NCI-H187 treated with DMSO at 0.1 percent for 48 hours (cell line): ENCODE measurements at places on chromosomes 7 and 10.

DNA sequence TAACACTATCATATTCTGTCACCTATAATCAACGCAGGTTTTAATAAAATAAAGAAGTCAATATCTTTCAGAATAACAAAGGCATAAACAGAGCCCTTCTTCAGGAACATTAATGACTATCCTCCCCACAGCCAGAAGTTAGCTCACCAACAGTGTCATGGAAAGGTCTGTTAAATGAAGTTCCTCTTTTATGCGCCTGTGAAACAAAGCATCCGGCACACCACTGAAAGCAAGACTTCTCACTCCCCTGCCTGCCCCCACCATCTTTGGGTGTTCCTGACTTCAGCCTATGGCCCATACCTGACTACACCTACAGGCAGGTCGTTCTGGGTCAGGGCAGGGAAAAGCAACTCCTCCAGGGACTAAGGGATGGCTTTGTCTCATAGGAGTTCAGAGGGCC, 205.4 kb downstream of the FANK1 start:
- DNase-seq, result no peak

GRCh38 chr10:36457751-36458150, 667.6 kb upstream of the ANKRD30A start:
- DNase-seq, result no peak

DNA sequence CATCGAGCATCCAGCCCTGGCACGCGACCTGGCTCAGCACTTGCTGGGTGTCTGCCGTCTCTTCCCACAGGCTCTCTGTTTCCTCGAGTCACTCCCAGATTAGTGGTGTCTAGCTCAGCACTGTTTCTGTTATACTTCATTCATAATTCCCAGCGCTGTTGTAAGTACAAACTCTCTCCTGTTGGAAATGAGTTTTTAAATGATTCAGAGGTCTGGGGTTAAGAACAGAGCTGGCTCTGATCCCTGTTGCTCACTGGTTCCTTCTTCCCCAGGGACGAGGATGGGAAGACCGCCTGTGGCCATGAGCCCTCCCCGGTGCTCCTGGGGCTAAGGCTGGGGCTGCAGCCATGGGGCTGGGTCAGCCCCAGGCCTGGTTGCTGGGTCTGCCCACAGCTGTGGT, 17.3 kb upstream of the C10orf95 start:
- no peak for DNase-seq

DNA sequence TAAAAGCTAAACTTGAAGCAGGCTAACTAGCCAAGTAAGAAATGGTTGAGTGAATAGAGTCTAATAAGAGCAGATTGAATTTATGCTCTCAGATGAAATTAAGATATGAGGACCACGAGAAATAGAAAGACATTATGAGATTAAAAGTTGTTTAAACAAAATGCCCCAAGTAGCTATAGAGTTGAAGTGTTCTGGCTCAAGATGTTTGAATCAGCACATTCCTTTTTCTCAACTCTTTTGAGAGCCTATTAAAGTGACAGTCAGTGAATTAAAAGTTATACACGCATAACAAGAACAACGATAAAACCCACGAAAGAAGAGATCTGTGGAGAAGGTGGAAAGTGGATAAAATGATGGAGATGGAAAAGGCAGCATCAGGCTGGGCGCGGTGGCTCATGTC, 322.2 kb upstream of the ANKRD30A start:
- DNase-seq, result no peak

DNA sequence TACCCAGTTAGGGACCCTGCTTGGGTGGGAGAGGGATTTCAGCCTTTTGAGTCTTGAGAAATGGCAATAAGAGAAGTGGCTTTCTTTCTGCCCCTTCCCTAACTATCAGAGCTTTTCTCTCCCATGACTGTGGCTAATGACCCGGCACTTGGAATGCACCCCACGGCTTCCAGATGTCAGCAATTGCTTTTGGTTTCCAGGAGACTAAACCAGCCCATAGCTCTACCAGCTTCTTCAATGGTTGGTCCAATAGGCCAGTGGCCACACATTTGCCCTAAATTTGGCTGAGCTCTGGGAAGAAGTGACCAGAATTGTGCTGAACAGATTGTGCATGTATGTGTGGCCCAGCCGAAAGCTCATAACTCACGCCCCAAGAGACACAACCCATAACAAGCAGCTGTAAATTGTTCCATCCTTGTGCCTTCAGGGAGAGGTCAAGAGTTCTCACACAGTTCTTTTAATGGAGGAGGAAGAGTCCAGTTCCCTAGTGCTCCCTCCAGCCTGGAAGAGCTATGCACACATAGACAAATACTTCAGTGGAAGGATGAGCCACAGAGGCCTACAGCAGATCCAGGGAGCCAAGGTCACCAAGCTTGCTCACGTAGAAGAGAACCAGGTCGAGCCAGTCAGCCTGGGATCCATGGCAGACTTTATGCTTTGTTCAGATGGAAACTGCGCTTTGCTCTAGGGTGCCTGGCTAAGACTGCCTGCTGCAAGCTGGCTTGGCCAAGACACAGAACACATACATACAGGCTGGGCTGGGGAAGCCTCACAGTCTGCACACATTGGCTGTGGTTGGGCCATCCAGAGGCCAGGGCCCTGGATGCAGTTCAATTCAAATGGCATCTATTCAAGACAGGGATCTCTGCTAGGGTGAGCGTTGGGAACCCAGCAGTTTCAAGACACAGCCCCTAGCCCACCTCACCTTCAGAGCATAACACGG, 131.8 kb upstream of the HABP2 start:
- DNase-seq, result no peak
